ENCODE measurements at places on chromosomes 7 and 10.
A peak's percentile ranks its signal among the peaks of the same experiment; 100 is the strongest.

DNA sequence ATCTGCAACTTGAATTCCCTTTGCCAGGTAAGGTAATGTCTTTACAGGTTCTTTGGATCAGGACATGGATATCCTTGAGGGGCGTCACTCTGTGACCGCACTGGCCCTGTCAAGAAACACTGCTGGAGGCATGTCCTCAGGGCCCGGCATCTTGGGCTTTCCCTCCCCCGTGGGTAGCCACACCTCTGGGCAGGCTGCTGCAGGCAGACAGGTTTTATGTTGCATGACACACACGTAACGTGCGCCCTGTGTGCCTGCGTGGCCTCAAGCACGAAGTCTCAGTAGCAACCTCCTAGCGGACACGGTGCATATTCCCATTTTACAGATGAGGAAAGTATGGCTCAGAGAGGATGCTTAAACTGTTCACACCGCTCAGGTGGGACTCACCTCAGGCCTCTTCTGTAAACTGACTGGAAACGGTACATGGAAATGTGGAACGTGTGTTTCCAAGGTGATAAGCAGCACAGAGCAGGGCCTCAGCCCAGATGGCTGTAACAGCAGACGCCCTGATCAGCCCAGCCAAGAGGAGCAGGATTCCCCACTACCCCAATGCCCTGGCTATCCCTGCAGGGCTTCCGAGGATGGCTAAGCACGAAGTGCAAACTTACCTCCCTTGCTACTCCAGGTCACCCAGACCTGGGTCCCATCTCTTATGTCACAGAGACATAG lies 553.6 kb downstream of the TCERG1L start:
- DNase-seq: no peak

DNA sequence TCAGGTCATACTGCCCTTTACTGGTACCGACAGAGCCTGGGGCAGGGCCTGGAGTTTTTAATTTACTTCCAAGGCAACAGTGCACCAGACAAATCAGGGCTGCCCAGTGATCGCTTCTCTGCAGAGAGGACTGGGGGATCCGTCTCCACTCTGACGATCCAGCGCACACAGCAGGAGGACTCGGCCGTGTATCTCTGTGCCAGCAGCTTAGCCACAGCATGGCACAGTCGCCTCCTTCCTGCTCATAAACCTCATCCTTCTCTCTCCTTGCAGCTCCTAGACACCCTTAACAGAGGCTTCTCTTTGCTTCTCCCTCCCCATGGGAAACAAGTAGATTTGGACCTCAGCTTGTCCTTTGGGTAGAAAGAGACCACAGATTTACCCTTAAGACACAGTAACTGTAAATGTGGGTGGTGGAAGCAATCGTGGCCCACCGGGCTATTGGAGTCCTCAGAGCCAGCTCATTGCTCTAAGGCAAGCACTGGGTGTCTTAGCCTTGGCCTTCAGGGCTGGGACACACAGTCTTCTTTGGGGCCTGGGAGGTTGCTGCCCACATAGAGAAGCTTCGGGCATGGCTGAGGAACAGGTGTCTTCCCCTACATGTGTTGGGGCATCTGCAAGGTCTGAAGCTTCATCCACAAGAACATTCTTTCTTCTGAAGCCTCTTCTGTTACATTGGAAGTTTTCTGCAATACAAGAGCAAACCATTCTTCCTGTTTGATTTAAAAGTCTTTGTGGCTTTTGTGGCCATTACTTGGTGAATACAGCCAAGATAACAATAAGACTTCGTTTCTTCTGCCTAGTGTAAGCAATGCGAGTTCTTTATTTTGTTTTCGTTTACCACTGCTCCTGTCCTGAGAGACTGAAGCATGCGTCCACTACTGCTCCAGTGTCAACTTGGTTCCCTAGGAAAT lies 95.5 kb upstream of the PRSS58 start:
- no peak for DNase-seq

GRCh38 chr10:68813559-68813958 lies 13.8 kb upstream of the STOX1 start:
- DNase-seq: no peak

DNA sequence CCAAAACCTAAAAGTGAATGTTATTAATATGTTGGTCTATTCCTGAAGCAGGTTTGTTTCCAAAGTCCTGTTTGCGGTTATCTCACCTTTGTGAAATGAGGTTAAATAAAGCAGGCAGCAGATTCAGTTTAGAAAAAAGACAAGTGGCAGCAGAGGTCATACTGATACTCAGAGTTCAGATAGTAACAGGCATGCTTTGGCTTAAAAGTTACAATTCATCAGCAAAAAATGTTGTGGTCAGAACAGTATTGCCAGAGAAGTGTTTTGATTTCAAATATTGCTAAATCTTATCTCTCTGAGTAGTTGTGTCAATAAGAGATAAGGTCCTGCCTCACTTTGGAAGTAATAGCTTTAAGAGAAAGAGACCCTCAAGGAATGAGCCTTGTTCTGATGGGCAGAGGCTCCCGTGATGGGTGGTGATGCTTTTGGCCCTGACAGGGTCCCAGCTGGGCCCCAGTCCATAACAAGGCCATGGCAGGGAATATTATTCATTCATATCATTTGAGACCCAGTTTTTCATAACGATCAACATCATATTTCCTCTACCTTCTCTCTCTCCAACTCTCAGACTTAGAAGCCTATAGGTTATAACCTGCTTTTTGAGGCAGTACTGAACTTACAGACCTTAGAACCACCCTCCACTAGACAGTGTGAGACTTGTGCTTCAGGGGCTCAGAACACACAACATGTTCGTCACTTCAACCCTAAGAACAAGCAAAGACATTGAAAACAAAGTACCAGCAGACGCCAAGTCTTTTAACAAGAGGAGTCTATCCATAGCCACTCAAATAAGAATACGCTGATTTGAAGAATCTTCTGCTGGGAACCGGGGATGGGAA lies 58.5 kb upstream of the AHR start:
- DNase-seq: peak; percentile 55

DNA sequence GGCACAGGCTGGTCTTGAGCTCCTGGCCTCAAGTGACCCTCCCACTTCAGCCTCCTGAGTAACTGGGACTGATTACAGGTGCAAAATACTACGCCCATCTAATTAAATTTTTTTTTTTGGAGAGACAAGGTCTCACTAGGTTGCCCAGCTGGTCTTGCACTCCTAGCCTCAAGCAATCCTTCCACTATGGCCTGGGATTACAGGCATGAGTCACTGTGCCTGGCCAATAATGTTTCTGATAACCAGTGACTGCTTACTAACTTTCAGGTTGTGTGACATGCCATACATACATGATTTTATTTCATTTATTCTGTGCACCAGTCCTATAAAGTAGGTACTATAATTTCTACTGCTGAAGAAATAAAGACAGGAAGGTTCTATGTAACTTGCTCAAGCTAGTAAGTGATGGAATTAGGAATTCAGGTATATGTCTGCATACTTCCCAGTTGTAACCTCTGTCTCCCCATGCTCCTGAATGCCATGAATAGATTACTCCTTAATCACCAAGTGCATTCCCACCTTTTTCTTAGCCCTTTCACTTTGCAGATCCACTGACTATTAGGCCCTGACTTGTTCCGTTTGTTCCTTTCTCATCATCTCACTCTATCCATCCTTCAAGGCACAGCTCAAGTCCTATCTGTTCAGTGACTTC lies 28.1 kb downstream of the MCU start:
- no peak for DNase-seq

- DNase-seq: no peak
These were observed 162.7 kb downstream of the PFKFB3 start for GRCh38 chr10:6365384-6365783.

GRCh38 chr7:41256186-41256945 lies 446.5 kb downstream of the INHBA start:
- DNase-seq: no peak

DNA sequence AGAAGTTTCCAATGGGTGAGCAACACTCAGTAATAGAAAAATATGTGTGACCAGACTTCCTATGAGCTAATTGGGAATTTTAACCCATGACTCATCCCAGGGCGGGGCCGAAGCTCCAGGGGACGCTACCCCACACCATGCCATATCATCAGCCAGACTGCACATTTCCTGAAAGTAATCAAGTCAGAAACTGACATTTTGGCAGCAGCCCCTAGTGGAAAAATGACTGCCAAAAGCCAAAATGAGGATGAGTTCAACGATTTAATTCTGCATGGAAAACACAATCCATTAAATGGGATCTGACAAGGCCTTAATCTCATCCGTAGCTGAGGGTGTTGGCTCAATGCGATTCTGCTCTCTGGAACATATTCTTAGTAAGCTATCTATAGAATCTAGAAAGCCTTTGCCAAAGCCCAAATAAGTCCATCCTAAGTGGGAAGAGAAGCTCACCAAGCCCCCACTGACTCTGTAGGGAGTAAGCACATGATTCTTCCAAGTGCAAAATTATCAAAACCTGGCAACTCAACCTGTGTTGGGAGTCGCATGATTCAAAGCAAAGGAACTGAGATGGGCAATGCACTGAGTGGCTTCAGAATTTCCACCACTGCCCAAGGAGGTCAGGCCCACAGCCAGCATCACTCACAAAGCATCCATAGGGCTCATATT lies 93.1 kb upstream of the PDE1C start:
- peak; percentile 85 for DNase-seq

DNA sequence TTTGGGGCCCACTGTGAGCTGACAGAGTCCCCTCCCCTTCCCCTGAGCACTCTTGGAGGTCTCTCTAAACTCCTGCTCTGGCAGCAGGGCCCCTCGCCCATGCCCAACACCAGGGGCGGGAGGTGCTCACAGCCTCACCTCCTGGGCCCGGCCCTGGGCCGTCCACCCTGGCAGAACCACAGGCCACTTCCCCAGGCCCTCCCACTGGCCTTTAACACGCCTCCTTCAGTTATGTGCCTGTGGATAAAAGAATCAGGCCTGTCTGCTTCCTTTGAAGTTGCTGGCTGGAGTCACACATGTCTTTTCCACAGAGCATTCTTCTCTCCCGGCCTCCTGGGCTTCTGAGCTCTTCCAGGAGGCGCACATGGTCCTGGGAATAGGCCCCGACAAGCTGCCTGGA lies 10.2 kb downstream of the MYL10 start:
- DNase-seq: no peak

DNA sequence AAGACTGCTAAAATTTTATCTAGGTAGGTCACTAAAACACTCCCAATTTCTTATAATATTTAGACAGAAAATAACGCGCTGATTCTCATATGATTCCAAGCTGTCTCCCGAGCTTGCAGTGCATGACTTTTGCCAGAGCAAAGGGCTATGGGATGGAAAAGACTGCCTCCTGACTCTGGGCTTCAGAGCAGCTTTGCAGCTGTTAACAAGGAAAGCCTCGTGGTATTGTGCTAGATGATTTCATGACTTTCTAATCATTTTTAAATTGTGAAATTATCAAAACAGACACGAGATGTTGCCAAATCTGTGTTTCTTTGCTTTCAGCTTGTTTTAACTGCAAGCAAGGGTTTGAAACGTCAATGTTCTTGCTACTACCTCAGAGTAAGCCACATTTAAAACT lies 238.3 kb downstream of the AGMO start:
- DNase-seq: peak; percentile 34

DNA sequence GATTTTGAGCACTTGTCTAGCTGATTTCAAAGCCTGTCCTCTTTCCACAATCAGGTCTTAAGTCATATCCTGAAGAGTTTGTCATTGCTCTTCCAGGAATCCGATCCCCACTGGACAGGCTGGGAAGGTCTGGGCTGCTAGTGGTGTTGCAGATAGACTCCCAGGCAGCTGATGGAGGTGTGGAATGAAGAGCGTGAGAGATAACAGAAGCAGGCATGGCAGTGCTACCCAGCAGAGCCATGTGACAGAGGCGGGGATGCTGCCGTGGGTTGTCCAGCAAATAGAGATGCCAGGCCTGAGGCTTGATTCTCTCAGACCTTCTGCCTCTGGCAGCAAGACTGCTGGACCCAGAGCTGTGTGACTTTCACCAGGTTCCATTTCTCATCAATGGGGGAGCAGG lies 116.5 kb upstream of the EEPD1 start:
- DNase-seq: peak; percentile 55

All from fibroblast of pulmonary artery (primary cell).